Endothelial cell of umbilical vein (primary cell): ENCODE measurements at places on chromosomes 7 and 10. TPM values are rescaled to one million over a fixed set of nuclear protein-coding genes. Genes with fewer than 3 reads are reported as not detected.

- no peak for DNase-seq
Measured at GRCh38 chr7:69878015-69878414, 279.7 kb downstream of the AUTS2 start.

DNA sequence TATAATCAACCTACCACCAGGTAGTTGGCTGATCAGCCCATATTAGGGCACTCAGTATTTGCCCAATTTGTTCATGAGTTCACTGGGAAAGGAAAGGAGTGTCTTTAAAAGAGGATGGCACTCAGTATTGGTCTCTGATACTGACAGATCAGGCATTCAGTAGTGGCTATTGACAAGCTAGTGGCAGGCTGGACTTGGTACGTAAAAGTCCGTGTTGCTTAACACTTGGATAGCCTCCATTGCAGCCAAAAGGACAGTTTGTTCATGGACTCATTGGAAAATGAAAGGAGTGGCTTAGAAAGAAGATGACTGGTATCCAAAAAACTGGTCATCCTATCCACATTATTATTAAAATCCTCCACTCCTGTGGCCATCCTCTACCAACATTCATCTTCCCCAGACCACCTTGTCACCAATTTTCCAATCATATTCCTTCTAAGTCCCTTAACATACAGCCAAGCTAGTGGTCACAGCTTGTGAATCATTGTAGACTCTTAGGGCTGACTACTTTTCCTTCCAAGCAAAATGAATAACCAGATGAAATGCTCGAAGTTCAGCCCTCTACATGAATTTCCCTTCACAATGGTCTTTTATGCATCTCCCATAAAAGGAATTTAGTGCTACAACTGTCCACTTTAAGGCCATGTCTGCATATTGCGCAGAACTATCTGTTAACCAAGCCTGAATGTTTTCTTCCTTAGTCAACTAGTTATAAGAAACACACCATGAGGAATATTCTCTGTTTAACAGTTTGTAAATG, 78.6 kb upstream of the MAGI2 start:
- no peak for DNase-seq

DNA sequence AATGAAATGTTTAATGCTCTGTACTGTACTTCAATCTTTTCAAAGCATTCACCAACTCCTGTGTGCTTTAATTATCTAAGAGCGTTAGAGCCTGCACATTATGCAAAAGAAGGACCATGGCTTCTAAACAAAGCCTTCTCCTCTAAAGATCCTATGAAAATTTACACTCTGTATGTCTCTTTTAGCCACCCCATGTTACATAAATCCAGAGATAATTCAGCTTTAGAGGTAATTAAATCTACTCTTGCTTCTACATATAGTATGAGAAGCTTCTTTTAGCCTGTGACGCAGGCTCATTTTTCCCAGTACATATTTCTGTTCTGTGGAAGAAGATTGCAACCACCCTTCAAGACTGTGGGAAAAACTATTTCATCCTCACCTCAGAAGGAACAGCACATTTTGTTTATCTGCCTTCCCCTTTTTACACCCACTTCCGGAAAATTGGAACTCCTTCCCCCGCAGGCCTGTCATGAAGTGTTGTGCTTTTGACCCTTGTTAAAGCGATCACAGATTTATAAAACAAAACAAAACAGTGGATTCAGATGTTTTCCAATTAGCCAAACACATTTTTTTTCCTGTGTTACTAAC, 8.1 kb upstream of the TAS2R16 start:
- peak; percentile 10 for DNase-seq

The SCIN gene
- polyA plus RNA-seq = 0.05 and 0.07 TPM in 2 replicates

GRCh38 chr7:107967420-107967819, 35.5 kb downstream of the LAMB1 start:
- no peak for DNase-seq

GRCh38 chr10:77357185-77357584, 280.4 kb downstream of the KCNMA1 start:
- no peak for DNase-seq

- no peak for DNase-seq
Measured at GRCh38 chr10:45468079-45468478, 94.1 kb downstream of the ALOX5 start.

GRCh38 chr7:28178599-28178998, 2.0 kb downstream of the JAZF1 start:
- DNase-seq = no peak

The C10orf88 gene
- 2.5 and 3.6 TPM in 2 replicates for polyA plus RNA-seq

The OLAH gene
- polyA plus RNA-seq = 0.13 and 0.26 TPM in 2 replicates

The SUFU gene
- polyA plus RNA-seq = 9.5 and 10.1 TPM in 2 replicates

- DNase-seq = no peak
Measured at GRCh38 chr10:8360365-8360764, 305.9 kb downstream of the GATA3 start.

GRCh38 chr10:92164036-92164696, 126.7 kb downstream of the CPEB3 start:
- no peak for DNase-seq

DNA sequence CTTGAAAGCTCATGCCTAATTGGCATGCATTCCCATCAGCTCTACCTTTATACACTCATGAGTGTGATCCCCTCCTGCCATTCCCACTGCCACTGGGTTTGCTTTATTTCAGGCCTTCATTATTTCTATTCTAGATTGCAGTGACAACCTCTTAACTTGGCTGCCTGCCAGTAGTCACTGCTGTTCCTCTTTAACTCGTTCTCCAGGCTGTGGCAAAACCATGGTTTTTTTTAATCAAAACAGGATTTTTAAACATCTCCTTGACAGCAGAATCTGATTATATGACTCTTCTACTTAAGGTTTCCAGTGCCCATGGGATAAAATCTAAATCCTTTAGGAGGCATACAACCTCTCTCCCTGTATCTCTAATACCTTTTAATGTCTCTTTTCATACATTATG, 223.7 kb upstream of the PCDH15 start:
- DNase-seq = peak; percentile 15

- no peak for DNase-seq
Measured at GRCh38 chr10:35206274-35206673, 79.6 kb downstream of the CREM start.

- DNase-seq = no peak
Measured at GRCh38 chr7:158023157-158023556, 564.5 kb downstream of the PTPRN2 start.

GRCh38 chr7:30164567-30164966, 29.8 kb downstream of the MTURN start:
- DNase-seq = peak; percentile 74

DNA sequence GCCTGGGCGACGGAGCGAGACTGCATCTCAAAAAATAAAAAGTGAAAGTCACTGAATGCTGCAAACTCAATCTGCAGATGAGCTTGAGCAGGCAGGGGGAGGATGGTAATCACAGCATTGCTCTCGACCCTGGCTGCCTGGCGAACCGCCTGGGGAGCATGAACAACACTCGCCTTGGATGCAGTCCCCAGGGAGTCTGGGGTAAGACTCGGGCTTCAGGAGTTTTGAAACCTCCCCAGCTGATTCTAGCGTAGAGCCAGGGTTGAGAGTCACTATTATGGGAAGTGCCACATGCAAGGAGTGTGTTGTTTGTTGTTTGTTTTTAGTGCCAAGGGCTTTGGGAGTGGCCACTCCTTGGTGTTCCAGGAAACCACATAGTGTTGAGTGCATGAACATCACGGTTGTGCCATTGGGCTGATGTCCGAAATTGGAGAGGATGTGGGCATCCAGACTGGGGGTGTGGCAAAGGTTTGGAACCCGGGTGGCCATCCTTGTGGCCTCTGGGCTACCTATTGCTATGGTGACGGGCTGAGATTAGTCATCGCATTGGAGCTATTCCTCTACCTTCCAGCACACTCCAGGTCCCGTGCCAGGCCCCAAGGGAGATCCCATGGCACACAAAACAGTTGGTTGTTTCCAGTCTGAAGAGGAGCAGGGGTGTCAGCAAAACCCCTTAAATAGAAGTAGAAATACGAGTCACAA, 92.6 kb downstream of the RGS10 start:
- DNase-seq = no peak

DNA sequence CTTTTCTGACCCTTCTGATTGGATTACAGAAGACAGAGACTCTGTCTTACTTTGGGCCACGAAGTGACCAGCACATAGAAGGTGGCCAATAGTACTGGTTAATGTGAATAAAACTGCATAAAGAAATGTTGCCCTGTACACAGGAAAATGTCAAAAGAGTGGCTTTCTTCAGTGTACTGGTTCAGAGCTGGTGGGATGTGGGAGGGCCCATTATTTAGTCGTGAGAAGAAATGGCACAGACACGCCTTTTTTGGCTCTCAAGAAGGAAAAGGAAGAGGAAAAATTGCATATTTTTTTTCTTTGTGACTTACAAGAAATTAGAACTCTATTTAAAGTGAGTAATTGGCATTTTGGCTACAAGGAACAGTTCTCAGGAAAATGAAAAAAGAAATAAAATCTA, 129.7 kb downstream of the DGKI start:
- DNase-seq = peak; percentile 8

- DNase-seq = no peak
Measured at GRCh38 chr7:111841596-111842205, 279.4 kb upstream of the IMMP2L start.
